ENCODE measurements at places on chromosomes 4 and X. TPM values are rescaled to one million over a fixed set of nuclear protein-coding genes. Genes with fewer than 3 reads are reported as not detected.

The F8A3 gene
- total RNA-seq: 10.5 TPM

The NSD2 gene
- total RNA-seq: 31.9 TPM

The AKAP14 gene
- not detected for total RNA-seq

The NOX1 gene
- total RNA-seq: not detected

The GLOD5 gene
- total RNA-seq: not detected

The TCEAL2 gene
- not detected for total RNA-seq

The SPANXN2 gene
- total RNA-seq: not detected

The NEXMIF gene
- total RNA-seq: 0.09 TPM

The RTL9 gene
- not detected for total RNA-seq

The ALB gene
- total RNA-seq: not detected

The NUDT10 gene
- not detected for total RNA-seq

The CT83 gene
- not detected for total RNA-seq

The NBDY gene
- 17.7 TPM for total RNA-seq

The GLUD2 gene
- total RNA-seq: 0.23 TPM

The TMEM156 gene
- 1.1 TPM for total RNA-seq

The RPL10 gene
- 8,937 TPM for total RNA-seq

The AFF1 gene
- total RNA-seq: 22.9 TPM

The PWWP3B gene
- total RNA-seq: not detected

The HTATSF1 gene
- total RNA-seq: 23.5 TPM

The GPR173 gene
- total RNA-seq: 0.18 TPM

The RAB9B gene
- 0.35 TPM for total RNA-seq

The TBX22 gene
- total RNA-seq: not detected

The OTC gene
- not detected for total RNA-seq

The DMRTC1 gene
- total RNA-seq: not detected

The SYAP1 gene
- total RNA-seq: 16.2 TPM

The RGN gene
- 0.44 TPM for total RNA-seq

The CEP44 gene
- total RNA-seq: 5.5 TPM

The GPRASP2 gene
- total RNA-seq: 6.1 TPM

The SGCB gene
- total RNA-seq: 10.8 TPM

The YY2 gene
- 0.27 TPM for total RNA-seq

The TSPAN7 gene
- 39.1 TPM for total RNA-seq

The CLCN5 gene
- 8.0 TPM for total RNA-seq

The HOPX gene
- 373 TPM for total RNA-seq

The PPP4R3C gene
- total RNA-seq: not detected

The CENPVL1 gene
- not detected for total RNA-seq

The SPANXC gene
- total RNA-seq: not detected

The UGT2B7 gene
- not detected for total RNA-seq

The ARHGAP36 gene
- not detected for total RNA-seq

The MAGED1 gene
- 48.7 TPM for total RNA-seq

The UPF3B gene
- 8.0 TPM for total RNA-seq

The FABP2 gene
- not detected for total RNA-seq

The UBQLN2 gene
- 28.0 TPM for total RNA-seq

The FMR1NB gene
- total RNA-seq: not detected

The SH3RF1 gene
- 3.9 TPM for total RNA-seq

The PCSK1N gene
- total RNA-seq: 2.3 TPM

The OTUD4 gene
- 26.2 TPM for total RNA-seq

The VCX gene
- total RNA-seq: not detected

The NLGN4X gene
- 0.22 TPM for total RNA-seq

The CLCN4 gene
- total RNA-seq: 0.04 TPM

The CSAG3 gene
- not detected for total RNA-seq

The MAGEA9B gene
- not detected for total RNA-seq
